ENCODE measurements at places on chromosomes 5 and 9.

GRCh38 chr5:88391116-88391515 lies 122.5 kb upstream of the TMEM161B start:
- DNase-seq = no peak

DNA sequence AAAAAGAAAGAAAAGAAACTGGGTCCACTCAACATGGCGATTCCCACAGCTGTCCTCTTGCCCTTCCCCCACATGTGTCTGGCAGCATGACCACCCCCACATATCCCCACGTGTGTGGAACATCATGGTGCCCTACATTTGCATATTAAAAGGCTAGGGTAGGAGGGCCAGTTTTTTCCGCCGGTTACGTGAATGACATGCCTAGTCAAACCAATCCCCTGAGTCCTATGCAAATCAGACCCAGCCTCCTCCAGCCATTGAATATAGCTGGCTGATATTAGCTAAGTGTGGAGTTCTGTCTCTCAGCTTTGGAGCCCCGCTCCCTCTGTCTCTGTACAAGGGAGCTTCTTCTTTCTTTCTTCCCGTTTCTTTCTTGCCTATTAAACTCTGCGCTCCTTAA lies 33.0 kb upstream of the CCDC112 start:
- peak; percentile 72 for DNase-seq

DNA sequence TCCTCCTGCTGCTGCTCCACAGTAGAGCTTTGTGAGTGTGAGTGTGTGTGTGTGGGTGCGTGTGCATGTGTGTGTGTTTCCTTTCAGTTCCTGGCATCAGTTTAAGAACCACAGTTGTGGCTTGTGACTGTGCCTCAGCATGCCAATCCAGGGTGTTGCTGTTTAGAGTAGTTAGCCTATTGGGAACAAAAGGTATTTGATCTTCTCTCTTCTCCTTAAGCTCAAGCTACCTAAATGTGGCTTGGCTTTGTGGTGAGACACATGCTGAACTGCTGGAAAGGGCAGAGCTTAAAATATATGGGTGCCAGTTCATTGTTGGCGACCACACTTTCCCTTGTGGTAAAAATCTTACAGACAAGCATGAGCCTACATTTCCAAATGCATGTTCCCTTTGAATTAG lies 116.6 kb upstream of the BNC2 start:
- no peak for DNase-seq

GRCh38 chr5:159639590-159639989 lies 276.7 kb upstream of the ADRA1B start:
- DNase-seq = no peak

DNA sequence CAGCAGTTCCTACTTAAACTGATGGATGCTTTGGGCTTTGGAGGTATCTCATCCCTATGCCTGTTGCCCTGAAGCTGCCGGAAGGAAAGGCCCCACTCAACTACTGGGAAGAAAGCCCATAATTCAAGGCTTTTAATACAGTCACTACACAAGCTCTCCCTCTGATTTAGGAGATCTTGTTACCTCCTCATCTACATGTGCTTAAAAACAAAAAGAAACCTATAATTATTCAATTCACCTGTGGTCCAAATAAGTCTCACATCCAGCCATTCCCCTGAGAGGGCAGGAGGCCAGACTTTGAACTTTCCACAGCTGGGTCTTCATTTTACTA lies 715 bp upstream of the LEAP2 start:
- no peak for DNase-seq

- DNase-seq = no peak
Measured at GRCh38 chr9:112753725-112754124, 3.2 kb downstream of the SNX30 start.

GRCh38 chr9:96611302-96611701 lies 8.3 kb downstream of the CDC14B start:
- DNase-seq = no peak

- no peak for DNase-seq
Measured at GRCh38 chr5:174307656-174308271, 262.3 kb downstream of the NSG2 start.

- DNase-seq = no peak
Measured at GRCh38 chr9:88447431-88447830, 59.2 kb downstream of the SPIN1 start.

- DNase-seq = no peak
Measured at GRCh38 chr9:99307851-99308250, 85.8 kb downstream of the SEC61B start.

DNA sequence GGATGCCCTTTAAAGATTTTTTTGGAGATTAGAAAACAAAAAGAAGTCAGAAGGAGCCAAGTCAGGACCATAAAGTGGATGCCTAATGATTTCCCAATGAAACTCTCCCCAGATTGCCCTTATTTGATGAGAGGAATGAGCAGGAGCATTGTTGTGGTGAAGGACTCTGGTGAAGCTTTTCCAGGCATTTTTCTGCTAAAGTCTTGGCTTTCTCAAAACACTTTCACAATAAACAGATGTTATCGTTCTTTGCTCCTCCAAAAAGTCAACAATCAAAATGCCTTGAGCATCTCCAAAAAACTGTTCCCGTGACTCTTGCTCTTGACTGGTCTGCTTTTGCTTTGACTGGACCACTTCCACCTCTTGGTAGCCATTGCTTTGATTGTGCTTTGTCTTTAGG lies 121.8 kb downstream of the CAAP1 start:
- no peak for DNase-seq

GRCh38 chr5:14173377-14174229 lies 30.5 kb downstream of the TRIO start:
- no peak for DNase-seq

DNA sequence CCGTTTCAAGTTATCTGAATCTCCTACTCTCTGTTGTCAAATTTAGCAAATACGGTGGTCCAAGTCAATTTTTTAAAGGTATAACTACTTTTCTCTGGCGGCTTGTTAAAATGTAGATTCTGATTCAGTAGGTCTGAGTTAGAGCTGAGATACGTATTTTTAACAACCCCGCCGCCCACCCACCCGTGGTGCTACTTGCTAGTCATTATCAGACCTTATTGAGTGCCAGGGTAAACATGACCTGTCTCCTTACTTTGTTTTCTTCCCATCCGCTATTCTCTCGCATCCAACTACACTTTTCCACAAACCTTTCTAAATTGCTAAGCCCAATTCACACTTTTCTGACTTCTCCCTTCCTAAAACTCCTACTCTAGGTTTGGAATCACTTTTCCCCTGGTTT lies 694 bp upstream of the PLAA start:
- no peak for DNase-seq

DNA sequence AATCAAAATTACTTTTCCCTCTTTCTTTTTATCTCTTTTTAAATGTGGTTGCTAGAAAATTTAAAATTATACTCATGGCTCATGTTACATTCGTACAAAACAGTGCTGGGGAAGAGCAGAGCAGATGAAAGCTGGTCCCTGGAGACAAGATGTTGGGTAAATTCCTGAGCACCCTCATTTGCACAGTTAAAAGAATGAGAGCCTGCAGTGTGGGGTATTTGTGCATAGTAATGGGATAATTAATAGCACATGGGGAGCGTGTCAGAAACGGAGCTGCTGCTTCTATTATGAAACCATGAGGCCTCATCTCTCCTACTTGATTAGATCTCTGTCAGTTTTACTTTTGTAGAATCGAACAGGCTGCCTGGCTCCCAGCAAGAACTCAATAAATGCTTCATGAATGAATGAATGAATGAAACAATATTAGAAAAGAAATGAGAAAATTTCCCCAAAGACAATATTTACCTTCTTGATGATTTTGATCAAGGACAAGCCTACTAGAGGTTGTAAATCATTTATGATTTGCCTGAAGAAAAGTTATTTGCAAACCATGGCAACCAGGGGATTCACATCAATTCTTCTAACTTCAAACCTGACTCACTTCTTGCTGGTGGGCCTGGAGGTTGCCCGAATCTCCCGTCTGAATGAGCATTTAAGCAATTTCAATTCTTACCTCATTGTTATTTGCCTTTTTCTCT lies 177.2 kb upstream of the TUT7 start:
- no peak for DNase-seq

- DNase-seq = no peak
Measured at GRCh38 chr9:122097679-122098315, 4.7 kb upstream of the TTLL11 start.

DNA sequence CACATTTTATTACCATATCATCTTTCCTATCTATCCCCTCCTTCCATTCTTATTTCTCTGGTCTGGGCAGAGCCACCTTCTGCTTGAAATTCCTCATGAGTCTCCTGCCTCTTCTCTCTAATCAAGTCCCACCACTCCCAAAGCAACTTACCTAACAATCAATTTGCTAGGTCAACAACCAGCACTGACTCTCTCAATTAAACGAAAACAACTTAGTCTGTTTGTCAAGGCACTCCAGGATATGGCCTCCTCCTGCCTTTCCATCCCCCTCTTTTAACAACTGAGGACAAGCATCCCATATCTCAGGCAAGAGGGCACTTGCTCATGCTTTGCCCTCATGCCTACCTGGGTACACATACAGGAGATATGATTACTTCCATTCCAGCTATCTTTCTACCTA lies 47.4 kb downstream of the HCN1 start:
- no peak for DNase-seq

GRCh38 chr9:70949239-70949638 lies 172.2 kb downstream of the TRPM3 start:
- DNase-seq = no peak

- no peak for DNase-seq
Measured at GRCh38 chr9:86064220-86064619, 35.1 kb downstream of the GOLM1 start.

DNA sequence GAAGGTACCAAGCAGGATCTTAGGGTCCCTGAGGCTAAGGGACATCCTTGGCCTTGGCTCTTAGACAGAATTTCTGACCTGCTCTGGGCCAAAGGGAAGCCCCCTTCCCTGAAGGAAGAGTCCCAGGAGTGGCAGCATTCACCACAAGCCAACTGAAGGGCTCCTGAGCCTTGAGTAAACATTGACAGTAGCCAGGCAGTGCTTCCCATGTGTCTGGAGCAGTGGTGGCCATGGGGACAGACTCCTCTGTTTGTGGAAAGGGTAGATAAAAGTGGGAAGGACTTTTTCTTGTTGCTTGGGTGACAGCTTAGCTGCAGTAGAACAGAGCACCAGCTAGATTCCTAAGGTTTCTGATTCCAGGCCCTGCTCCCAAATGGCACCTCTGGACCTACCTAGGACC lies 61.4 kb upstream of the VLDLR start:
- no peak for DNase-seq

DNA sequence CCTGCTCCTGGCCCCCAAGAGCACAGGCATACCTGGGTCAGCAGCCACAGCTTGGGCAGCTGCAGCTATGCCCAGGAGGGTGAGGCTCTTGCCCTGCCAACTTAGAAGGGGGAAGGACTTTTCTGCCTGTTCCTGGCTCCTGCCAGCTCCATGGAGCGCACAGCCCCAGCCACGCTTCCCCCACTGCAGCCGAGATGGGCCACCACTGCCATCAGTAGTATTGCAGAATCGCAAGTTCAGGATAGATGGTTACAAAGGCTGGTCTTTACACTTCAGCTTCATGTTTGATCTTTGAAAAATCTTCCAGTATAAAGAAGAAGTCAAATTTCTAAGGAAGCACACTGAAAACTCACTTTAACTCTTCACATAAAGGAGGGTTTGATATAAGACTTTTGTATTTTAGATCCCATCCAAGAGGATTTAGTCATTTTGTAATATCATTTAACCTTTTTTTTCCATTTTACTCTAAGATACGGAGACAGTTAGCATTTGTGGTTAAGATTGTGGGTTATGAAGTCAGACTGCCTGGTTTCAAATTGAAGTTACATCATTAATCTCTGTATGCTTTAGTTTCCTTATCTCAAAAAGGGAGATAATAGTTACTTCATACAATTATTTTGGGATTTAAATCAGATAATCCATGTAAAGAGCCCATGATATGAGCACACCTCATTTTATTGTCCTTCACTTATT lies 81.8 kb downstream of the NLN start:
- DNase-seq = no peak

DNA sequence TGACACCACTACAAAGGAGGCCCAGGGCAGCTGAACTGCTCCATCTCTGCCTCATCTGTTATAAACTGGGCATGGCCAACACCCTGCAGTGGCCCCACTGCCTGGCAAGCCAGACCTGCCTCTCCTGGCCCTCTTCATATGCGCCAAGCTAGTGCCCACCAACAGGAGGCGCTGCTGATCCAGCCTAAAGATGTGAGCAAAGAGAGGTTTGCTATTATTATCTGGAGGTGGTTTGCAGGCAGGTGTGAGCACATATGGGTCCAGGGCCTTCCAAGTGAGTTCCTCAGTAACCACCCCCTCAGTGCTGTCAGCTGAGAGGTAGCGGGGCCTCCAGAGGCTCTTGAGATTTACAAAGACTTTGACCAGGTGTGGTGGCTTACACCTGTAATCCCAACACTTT lies 232.2 kb downstream of the SYK start:
- peak; percentile 41 for DNase-seq

DNA sequence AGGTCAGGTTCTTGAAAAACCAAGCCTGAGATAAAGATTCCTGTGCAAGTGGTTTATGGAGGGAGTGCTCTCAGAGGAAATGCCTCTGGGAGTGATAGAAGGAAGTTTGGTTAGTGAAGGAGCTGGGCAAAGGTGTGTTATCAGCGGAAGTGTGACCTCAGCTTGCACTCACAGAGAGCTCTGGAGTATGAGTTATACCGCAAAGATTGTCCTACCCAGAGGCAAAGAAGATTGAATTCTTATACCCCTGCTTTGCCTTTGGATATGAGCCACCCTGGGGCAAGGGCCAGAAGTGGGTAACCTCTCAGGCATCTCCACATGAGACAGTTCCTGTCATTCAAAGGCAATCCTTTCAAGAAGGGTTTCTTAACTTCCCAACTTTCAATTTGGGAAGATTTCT lies 145.6 kb downstream of the MUSK start:
- no peak for DNase-seq

DNA sequence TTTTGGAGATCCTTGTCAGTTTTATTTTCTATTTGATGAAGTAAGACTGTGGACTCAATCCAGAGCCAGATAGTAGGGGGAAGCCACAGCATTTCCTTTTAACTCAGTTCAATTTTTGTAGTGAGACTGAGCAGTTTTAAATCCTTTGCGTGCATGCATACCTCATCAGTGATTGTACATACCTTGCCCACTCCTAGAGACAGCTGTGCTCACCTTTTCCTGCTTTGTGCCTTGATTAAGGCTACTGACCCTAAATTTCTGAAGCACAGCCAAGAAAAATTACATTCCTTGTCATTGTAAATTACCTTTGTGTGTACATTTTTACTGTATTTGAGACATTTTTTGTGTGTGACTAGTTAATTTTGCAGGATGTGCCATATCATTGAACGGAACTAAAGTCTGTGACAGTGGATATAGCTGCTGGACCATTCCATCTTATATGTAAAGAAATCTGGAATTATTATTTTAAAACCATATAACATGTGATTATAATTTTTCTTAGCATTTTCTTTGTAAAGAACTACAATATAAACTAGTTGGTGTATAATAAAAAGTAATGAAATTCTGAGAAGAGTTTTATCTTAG lies 17.8 kb downstream of the DIMT1 start:
- no peak for DNase-seq

DNA sequence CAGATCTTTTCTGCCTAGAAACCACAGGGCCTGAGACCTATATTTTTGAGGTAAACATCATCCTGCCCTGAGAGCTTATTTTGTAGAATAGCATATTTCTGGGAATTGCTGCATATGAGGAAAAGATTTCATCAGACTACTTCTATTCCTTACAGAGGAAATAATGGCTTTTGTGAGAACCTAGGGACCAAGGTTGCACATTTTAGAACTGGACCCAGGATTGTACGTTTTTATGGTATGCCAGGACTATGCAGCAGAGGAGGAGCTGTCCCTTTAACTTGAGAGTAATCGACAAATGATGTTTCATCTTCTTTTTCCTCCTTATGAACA lies 2.2 kb upstream of the ALDH1A1 start:
- no peak for DNase-seq
